Inflammatory macrophage treated with lipopolysaccharide for 1 hour (primary cell): ENCODE measurements at places on chromosomes 7 and 10.

GRCh38 chr7:16726189-16726588 is 27.4 kb upstream of the TSPAN13 start:
- no peak for DNase-seq

DNA sequence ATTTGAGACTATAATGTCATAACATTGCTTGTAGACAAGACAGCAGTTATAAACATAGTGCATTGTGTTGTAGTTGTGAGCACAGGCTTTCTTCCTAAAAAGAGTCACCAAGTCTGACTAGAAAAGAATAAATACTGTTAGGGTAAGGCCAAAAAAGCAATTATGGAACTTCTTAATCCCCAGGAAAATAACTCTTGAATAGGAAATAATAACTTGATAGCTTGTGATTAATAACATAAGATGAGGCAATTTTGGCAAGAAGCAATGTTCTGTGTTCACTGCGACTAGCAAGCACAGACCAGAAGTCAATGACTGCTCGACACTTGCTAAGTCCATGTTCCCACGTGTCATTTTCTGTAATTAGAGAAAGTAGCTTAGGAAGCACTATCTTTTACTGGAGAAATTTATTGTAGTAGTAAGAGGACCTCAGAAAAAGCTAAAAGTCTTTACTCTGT is 97.1 kb downstream of the AGMO start:
- DNase-seq, result no peak

- DNase-seq, result peak; percentile 32
Observed at GRCh38 chr7:74101061-74101681, 17.6 kb downstream of the LIMK1 start.

DNA sequence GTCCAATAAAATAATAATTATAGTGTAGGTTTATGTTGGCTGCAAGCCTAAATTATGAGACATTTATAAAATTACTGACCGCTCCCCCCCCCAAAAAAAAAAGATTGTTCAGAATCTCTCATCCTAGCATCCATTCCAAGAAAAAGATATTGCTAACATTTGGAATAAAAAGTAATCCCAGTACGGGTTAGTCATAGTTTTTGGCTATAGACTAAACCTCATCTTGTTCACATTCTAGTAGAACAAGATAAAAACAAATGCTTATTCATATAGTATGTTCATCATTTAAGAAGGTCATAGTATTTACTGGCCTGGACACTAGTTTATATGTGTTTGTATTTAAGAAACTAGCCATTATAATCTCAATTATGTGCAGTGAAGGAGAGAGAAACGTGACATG is 44.0 kb downstream of the ADK start:
- DNase-seq, result no peak

GRCh38 chr10:71213761-71214440 is 1.5 kb downstream of the UNC5B start:
- DNase-seq, result no peak

DNA sequence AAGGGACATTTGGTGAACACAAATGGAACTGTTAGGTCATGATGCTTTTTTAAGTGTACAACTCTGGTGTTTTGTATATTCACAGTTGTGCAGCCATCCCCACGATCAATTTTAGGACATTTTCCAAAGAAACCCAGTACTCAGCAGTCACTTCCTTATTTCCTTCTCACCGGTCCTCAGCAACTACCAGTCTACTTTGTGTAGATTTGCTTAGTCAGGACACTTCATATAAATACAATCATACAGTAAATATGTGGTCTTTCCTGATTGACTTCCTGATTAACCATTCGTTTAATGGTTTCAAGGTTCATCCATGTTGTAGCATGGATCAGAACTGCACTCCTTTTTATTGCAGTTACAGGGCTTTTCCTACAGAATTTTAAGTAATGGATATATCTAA is 14.4 kb downstream of the SGPL1 start:
- DNase-seq, result peak; percentile 46

DNA sequence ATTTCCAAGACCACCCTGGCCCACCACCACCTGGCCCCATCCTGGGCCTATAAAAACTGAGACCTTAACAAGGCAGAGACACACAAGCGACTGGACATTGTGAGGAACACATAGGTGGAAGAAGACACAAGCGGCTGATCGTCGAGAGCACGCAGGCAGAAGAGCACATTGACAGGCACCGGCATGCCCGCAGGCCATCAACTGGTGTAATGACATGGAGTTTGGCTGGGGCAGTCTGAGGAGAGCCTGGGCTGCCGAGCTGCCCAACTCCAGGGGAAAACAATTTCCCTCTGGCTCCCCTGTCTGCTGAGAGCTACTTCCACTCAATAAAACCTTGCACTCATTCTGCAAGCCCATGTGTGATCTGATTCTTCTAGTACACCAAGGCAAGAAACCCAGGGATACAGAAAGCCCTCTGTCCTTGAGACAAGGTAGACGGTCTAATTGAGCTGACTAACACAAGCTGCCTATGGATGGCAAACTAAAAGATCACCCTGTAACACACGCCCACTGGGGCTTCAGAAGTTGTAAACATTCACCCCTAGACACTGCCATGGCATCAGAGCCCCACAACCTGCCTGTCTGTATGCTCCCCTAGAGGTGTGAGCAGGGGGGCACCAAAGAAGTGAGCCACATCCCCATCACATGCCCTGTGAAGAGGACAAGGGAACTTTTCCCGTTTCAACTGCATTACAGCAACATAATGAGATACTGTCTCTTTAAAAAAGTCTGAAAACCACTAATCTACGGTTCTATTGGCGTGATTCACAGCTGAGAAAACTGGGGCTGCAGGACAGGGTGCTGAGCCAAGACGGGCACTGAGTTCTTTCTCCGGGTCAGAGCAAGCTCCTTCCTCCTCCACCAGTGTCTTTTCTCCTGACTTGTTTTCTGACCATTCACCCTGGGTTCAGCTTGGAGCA is 18.5 kb upstream of the TNS3 start:
- DNase-seq, result no peak

DNA sequence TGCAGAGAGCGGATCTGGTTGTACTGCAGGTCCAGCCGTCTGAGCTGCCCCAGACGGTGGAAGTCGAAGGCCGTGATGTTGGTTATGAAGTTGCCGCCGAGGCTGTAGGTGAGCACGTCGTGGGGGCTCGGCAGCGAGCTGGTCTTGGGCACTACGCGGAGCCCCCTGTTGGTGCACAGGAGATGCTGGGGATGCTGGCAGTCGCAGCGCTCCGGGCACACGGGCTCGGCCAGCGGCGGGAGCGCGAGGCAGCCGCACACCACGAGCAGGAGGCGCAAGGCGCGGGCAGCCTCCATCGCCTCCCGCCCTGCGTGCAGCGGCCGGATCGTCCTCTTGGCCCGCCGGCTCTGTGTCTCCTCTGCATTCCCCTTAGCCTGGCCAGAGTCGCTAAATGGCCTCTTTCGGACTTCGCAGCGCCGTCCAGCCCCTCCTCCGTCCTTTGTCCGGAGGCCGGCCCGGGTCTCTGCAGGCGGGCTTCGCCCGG is 337 bp downstream of the TRIL start:
- DNase-seq, result no peak

DNA sequence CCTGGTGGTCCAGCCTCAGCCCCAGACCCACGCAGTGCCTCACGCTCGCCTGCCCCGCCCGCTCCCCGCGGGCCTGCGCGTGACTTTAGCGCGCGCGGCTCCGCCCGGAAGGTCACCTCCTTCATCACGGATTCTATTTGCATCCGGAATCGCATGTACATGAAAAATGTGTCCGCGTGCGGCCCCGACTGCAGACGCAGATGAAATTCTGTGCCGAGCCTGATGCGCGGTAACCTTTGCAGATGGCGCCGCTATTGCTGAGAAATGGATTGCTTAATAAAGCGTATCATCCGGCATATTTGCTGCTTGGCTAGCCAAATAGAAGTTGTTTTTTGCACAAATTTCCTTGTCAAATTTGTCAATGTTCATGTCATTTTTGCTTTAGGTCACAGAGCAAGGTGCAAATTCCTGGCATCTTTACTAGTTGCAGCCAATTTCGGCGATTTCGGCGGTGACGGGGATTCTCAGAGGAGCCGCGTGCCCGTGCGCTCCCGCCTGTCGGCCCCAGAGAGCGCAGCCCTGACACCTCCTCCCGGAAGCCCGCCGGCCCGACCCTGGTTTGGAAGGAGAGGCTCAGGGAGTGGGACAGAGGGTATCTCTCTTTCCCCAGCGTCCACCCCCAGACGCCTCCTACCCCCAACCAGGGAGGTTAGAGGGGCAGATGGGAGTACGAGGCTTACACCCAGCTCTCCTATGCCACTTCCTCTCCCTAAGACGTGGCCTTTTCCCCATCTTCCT is 85.9 kb upstream of the PAX2 start:
- DNase-seq, result no peak

DNA sequence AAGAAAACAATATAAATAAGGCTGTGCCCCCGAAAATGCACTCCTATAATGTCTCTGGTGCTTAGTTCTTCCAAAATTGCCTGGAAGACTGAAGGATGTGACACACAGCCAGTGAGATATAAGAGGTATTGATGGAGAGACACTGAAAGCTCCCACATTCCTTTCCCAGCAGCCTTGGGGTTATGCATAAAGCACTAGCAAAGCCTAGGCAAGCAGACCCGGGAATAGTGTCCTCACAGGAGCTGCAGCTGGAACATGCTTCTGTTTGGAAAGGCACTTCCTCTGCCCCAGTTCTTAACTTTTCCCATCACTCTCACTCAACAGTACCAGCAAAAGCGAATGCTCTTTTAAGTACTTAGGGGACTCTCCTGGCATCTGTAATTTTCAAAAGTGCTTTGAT is 178.0 kb downstream of the AMPH start:
- DNase-seq, result no peak

- DNase-seq, result no peak
Observed at GRCh38 chr7:27095050-27095896, 527 bp downstream of the HOXA1 start.

- DNase-seq, result no peak
Observed at GRCh38 chr10:117546020-117546580, 3.6 kb downstream of the EMX2 start.

- no peak for DNase-seq
Observed at GRCh38 chr7:158650821-158651225, 53.8 kb downstream of the NCAPG2 start.

DNA sequence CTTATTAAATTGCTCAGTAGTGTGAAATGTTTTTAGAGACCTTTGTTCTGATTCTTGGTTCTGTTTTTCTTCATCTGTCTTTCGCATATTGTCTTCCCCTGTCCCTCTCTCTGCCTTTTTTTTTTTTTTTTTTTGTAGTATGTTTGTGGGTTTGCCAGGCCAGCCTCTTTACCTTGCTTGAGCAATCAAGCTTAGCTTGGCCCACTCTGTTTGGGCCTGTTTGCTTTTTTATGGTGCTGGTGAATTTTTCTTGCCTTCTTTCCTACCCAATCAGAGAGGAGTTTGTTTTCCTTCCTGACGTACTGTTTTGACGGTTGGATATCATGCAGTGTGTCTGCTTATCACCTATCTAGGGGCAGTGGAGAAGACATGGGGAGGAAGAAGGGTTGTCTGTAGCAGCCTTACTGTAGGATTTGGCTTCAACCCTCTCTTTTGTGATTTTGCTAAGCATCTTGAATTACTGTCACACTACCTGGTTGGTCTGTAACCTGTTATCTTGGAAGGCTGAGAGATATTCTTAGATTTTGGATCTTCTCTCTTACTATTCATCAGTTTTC is 64.0 kb downstream of the BBS9 start:
- DNase-seq, result no peak

- DNase-seq, result no peak
Observed at GRCh38 chr10:43980715-43981114, 332.0 kb upstream of the ZNF32 start.

GRCh38 chr10:79230328-79230830 is 116.9 kb upstream of the PPIF start:
- no peak for DNase-seq

DNA sequence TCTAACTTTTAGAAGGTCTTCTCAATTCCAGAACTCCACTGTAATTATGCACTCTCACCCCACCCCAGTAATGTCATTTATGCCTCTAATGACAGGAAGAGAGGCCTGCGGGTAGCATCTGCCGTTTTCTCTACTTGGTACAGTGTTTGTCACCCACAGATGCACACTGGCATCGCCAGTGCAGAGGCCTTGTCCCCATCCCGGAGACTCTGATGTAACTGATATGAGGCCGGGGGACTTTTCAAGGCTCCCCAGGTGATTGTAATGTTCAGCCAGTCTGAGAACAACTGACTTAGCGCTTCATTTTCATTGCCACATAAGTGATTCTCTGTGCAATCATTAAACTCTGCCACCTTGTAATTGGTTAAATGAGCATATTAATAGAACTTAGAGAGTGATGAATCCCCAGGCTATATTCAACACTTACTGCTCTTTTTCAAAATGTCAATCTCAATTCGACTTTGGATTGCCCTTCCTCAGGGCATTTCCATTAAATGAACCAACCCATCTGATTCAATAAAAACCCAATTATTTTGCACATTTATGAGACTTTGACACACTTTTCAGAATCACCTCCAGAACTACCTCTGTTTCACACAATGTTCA is 113.2 kb downstream of the HERPUD2 start:
- DNase-seq, result no peak

- DNase-seq, result no peak
Observed at GRCh38 chr10:87503886-87504285, 807 bp upstream of the MINPP1 start.

DNA sequence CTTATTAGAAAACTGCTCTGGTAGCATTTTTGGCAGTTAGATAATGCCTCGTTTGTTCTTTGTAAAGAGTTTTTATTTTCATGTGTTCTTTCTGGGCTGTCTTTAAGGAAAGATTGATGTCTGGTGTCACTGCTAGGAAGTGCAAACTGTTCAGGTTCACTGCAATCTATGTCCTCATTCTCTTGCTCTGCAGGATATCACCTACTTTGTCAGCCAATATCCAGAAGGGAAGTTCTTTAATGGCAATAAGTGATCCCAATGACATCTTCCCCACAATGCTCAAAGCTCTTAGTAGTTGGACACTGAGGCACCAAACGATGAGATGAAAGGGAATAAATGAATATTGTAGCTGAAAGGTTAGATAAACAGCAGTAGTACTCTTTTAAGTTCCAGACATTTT is 115.1 kb downstream of the AGMO start:
- DNase-seq, result no peak

DNA sequence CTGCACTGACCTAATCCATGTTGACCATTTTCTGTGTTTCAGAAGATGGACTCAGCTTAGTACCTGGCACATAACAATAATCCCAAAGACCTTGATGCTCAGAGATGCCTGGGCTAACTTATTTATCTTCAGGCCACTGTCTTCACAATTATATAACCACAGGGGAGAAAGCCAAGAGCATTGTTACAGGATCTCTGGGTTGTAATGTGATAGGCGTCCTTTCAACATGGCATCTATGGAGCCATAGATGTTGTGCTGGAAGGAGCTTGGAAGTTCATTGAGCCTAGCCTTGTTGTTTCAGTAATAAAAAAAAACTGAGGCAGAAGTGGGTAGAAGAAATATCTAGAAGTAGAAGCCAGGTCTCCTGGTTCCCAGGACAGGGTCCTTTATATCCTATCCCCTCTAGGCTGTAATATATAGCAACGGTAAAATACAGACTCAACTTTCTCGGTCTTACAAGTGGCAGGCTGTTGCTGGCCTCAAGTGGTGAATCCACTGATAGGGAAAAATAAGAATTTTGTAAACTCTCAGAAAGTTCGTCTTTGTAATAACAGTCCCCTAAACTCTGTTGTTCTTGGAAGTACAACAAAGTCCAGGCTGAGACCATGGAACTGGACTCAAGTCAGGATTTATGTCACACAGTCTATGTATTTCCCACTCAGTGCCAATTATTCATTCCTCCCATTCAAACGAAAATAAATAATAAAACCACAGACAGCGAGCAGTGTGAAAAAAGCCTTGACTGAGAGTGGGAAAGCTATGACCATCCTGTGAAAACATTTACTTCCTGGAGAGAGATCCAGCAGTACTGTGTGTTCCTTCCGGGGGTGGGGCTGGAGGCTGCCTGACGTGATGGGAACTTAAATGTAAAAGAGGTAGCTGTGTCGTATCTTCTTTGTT is 277.6 kb downstream of the REEP3 start:
- no peak for DNase-seq

- no peak for DNase-seq
Observed at GRCh38 chr7:103150192-103150591, 1.3 kb upstream of the NAPEPLD start.
